Activated T-helper 1 cell treated with anti-CD3 and anti-CD28 coated beads, Interleukin-12 subunit alpha, Interleukin-12 subunit beta, Interleukin-2, Interleukin-4 antibody, amounts not matched to agents 30 ng/mL and 10 ng/mL and 1 ng/mL, durations not matched to agents 14 hours and 24 hours and 36 hours (primary cell): ENCODE measurements at places on chromosomes 1 and 21. TPM values are rescaled to one million over a fixed set of nuclear protein-coding genes. Genes with fewer than 3 reads are reported as not detected.

The S1PR1 gene
- total RNA-seq = 42.5 and 42.9 TPM in 2 replicates

The NKAIN1 gene
- total RNA-seq = not detected in 2 replicates

The FAM110D gene
- total RNA-seq = 0.12 TPM in 1 of 2 replicates, not detected in the other

- H3K27me3 ChIP-seq = peaks cover 4% of the 10 kb centered on the region
- peak overlapping the region; percentile 65 for H3K4me3 ChIP-seq
- peaks cover 77% of the 10 kb centered on the region for H3K4me1 ChIP-seq
- peak; percentile 87 for DNase-seq
- peak overlapping the region; percentile 97 for H3K27ac ChIP-seq
Observed at GRCh38 chr21:33948096-33948950, 32.7 kb upstream of the ATP5PO start.

GRCh38 chr1:213277036-213277435 lies 226.0 kb downstream of the RPS6KC1 start:
- no peaks in the 10 kb centered on the region for H3K4me1 ChIP-seq
- peaks cover 6% of the 10 kb centered on the region for H3K36me3 ChIP-seq
- no peak overlapping the region for H3K27ac ChIP-seq
- DNase-seq = no peak
- no peak overlapping the region for H3K4me3 ChIP-seq

DNA sequence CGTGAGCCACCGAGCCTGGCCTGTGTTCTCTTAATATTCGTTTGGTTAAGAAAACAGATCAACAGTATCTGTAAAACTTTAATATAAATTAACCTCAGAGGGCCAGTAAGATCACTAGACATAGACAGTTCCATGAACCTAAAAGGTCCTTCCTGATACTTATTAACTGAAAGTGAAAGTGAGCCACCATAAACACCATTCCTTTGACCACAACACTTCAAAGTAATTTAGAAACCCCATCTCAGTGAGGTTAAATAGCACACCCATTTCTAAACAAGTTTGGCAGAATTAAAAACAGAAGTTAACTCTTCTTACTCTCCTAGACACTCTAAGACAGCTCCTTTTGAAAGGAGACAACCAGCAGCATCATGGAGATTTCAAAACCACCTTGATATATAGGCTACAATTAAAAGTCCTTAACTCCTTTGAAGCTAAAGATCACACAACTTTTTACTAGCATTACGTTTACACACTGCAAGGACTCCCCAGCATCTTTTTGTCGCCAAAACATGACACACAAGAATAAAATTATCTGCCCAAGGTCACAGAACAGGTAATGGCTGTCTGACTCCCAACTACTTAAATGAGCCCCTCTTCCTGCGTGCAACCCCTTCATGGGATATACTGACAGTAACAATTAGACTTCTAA lies 2.2 kb downstream of the RNF19B start:
- peak overlapping the region; percentile 70 for H3K27ac ChIP-seq
- H3K27me3 ChIP-seq = peaks cover 1% of the 10 kb centered on the region
- H3K36me3 ChIP-seq = peaks cover 31% of the 10 kb centered on the region
- H3K4me1 ChIP-seq = peaks cover 60% of the 10 kb centered on the region
- peak overlapping the region; percentile 84 for H3K4me3 ChIP-seq
